ENCODE measurements at places on chromosomes 13 and 19. TPM values are rescaled to one million over a fixed set of nuclear protein-coding genes. Genes with fewer than 3 reads are reported as not detected.

HSD17B14 gene
- total RNA-seq = 12.0 TPM

TBXA2R gene
- total RNA-seq = 5.6 TPM

CCDC70 gene
- not detected for total RNA-seq

NLRP11 gene
- 0.18 TPM for total RNA-seq

SMIM44 gene
- total RNA-seq = 0.99 TPM

KCNJ14 gene
- total RNA-seq = 1.2 TPM

LENG9 gene
- total RNA-seq = 2.9 TPM

SCGB2B2 gene
- total RNA-seq = 0.18 TPM

ZNF559 gene
- 39.2 TPM for total RNA-seq

PBX4 gene
- 5.3 TPM for total RNA-seq

DKKL1 gene
- 1.5 TPM for total RNA-seq

TEKTIP1 gene
- 1.8 TPM for total RNA-seq

RASIP1 gene
- 23.2 TPM for total RNA-seq

ATP8B3 gene
- total RNA-seq = 1.9 TPM

ACTMAP gene
- 4.8 TPM for total RNA-seq

ZNF536 gene
- total RNA-seq = 4.5 TPM

COMMD6 gene
- 255 TPM for total RNA-seq

ZNF253 gene
- total RNA-seq = 12.7 TPM

SLC10A2 gene
- total RNA-seq = 0.12 TPM

NBEA gene
- 44.0 TPM for total RNA-seq

CGB1 gene
- not detected for total RNA-seq

PRODH2 gene
- total RNA-seq = 14.4 TPM

ATP4A gene
- 0.41 TPM for total RNA-seq

IGFL3 gene
- not detected for total RNA-seq

CYP2A7 gene
- total RNA-seq = not detected

IL27RA gene
- total RNA-seq = 7.2 TPM

HOOK2 gene
- 55.4 TPM for total RNA-seq

CAPN12 gene
- 12.4 TPM for total RNA-seq

NXNL1 gene
- not detected for total RNA-seq

MYO1F gene
- 20.0 TPM for total RNA-seq

PSG1 gene
- not detected for total RNA-seq
